ENCODE measurements at places on chromosomes 4 and X.

- H3K4me3 ChIP-seq, result no peak overlapping the region
- no peak for DNase-seq
- H3K36me3 ChIP-seq, result no peaks in the 10 kb centered on the region
- no peaks in the 10 kb centered on the region for H3K27me3 ChIP-seq
- no peaks in the 10 kb centered on the region for H3K4me1 ChIP-seq
Measured at GRCh38 chr4:22991576-22991975, 298.8 kb downstream of the GBA3 start.

DNA sequence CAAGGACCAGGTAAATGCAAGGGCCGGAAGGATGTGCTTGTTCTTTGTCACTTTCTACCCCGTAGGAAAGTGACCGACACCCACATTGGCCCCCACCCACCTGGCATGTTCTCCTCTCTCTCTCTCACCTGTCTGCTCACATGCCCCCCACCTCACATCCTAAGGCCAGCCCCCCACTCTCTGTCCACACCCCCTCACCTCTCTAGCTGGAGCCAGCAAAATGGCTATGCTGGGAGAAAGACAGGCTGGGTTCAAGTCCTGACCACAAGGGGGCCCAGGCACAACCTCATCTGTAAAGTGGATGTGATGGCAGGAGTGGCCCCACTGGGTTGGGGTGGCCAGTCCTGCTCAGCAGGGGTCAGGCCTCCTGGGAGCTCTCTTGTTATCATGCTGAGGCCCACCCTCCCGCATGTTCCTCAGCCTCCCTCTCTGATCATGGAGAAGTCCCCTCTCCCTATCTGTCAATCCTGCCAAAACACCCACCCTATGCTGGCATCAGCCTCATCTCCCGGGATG, 1.7 kb upstream of the PPP2R2C start:
- H3K4me3 ChIP-seq, result no peak overlapping the region
- H3K36me3 ChIP-seq, result no peaks in the 10 kb centered on the region
- H3K27me3 ChIP-seq, result no peaks in the 10 kb centered on the region
- no peak overlapping the region for H3K27ac ChIP-seq
- DNase-seq, result no peak

DNA sequence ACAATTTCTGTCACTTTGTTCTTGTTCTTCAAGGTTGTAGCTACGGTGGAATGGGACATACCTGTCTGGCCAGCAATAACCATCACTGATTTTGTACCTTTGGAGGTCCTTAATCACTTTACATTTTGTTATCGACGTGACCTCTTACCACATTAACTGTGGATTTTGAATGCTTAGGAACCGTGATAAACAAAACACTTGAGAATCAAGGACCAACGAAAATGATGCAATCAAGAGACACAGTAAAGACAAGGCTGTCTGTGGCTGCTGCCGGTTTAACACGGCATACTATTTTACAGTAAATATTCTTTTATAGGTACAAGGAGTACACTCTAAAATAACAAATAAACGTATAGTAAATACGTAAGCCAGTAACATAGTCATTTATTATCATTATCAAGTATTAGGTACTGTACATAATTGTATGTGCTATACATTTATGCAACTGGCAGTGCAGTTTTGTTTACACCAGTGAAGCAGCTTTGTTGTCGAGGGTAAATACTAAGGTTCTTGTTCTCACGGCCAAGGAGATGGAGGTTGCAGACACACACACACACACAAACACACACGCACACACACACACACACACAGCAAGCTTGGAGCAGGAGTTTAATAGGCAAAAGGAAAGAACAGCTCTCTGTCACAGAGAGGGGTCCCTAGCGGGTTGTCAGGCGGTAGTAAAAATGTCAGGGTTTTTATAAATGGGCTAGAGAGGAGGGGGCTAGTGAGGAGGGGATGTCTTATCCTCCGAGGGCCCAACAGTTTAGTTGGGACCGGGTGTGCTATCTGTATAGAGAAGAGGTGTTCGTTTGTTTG, 194.7 kb upstream of the CXorf51B start:
- no peaks in the 10 kb centered on the region for H3K4me1 ChIP-seq
- DNase-seq, result no peak
- no peak overlapping the region for H3K4me3 ChIP-seq
- H3K27me3 ChIP-seq, result no peaks in the 10 kb centered on the region
- no peaks in the 10 kb centered on the region for H3K36me3 ChIP-seq

GRCh38 chr4:3376266-3376665, 65.5 kb upstream of the HGFAC start:
- peak; percentile 13 for DNase-seq
- no peaks in the 10 kb centered on the region for H3K36me3 ChIP-seq
- no peak overlapping the region for H3K4me3 ChIP-seq
- H3K27ac ChIP-seq, result no peak overlapping the region

DNA sequence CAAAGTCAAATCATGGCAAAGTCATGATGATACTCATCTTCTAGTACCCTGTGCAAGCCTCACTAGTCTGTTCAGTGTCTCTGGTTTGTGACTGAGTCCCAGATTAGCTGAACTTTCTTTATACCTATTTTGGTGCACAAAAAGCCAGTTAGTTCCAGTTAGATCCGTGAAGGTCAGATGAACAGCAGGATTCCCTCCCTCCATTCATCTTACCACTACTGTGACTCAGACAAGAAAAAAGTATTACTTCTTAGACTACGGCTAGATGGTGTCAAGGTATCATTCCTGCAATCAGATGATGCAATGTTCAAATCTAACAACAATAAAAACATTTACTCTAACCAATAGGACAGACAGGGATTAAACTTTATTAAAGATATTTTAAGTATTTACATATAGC, 30.4 kb downstream of the ARHGEF6 start:
- H3K36me3 ChIP-seq, result no peaks in the 10 kb centered on the region
- H3K4me3 ChIP-seq, result no peak overlapping the region
- DNase-seq, result no peak
- H3K27ac ChIP-seq, result no peak overlapping the region
- H3K4me1 ChIP-seq, result no peaks in the 10 kb centered on the region

DNA sequence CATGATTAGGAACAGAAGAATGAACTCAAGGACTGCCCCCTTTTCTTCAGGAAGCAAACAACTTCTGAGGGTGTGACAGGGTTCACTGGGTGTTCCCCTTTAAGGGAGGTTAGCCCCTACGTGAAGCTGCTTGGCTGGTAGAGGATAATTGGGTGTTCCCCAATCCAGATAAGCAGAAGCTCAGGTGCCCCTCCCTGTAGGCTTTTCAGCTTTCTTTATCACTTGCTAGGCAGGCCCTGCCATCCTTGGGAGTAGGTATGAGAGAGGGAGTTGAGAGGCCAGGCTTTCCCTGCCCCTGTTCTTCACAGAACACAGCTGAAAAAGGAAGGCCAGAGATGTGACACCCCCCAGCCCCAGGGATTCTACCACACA, 44.2 kb downstream of the RTL9 start:
- no peaks in the 10 kb centered on the region for H3K4me1 ChIP-seq
- H3K27me3 ChIP-seq, result no peaks in the 10 kb centered on the region
- H3K4me3 ChIP-seq, result no peak overlapping the region
- DNase-seq, result no peak
- H3K36me3 ChIP-seq, result no peaks in the 10 kb centered on the region

DNA sequence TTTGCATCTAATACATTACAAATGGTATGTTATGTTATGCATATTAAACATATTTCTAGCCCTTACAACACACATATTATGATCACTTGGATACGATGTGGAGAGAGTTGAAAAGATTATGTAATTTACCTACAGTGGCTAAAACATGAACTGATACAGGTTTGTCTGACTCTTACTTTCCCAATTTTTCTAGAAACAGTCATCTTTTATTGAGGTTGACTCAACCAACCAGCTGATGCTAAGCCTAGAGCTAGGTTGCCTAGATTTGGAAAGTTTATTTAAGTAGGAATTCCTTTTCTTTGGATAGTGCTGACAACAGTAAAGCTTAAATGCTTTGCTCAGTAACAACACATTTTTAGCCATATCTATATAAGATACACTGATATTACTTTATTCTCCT, 1215.1 kb downstream of the ADGRL3 start:
- no peaks in the 10 kb centered on the region for H3K4me1 ChIP-seq
- no peak for DNase-seq
- H3K27me3 ChIP-seq, result no peaks in the 10 kb centered on the region

- no peaks in the 10 kb centered on the region for H3K36me3 ChIP-seq
- no peak for DNase-seq
- H3K27me3 ChIP-seq, result no peaks in the 10 kb centered on the region
Measured at GRCh38 chrX:24553011-24553410, 87.9 kb downstream of the PDK3 start.

DNA sequence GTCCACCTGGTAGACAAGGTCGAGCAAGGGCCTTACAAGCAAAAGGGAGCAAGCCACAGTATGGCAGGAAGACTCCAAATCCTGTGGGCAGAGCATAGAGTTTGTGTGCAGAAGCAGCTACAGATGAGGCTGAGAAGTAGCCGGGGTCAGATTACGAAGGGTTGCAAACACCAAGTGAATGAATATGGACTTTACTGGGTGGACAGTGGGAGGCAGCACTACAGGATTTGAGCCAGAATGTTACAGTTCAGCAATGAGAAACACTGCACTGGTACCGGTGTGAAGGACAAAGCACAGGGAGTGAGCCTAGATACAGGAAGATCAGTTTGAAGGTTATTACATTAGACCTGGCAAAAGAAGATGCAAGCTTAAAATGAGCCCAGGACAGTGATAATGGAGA, 46.1 kb upstream of the HOPX start:
- no peaks in the 10 kb centered on the region for H3K36me3 ChIP-seq
- DNase-seq, result no peak
- no peaks in the 10 kb centered on the region for H3K4me1 ChIP-seq
- no peak overlapping the region for H3K27ac ChIP-seq
- H3K27me3 ChIP-seq, result no peaks in the 10 kb centered on the region

- no peaks in the 10 kb centered on the region for H3K36me3 ChIP-seq
- H3K27ac ChIP-seq, result no peak overlapping the region
- no peak for DNase-seq
- H3K27me3 ChIP-seq, result no peaks in the 10 kb centered on the region
Measured at GRCh38 chr4:154623436-154623835, 11.0 kb upstream of the FGG start.

All from Peyer's patch (tissue), 4 donors.